Left lung (tissue), 14 donors: ENCODE measurements at places on chromosomes 5 and 9. TPM values are rescaled to one million over a fixed set of nuclear protein-coding genes. Genes with fewer than 3 reads are reported as not detected.
A peak's percentile ranks its signal among the peaks of the same experiment; 100 is the strongest.

GRCh38 chr9:125241863-125242739 is 958 bp upstream of the HSPA5 start:
- no peak for DNase-seq

IRX1 gene
- 4.0 TPM for total RNA-seq

DNA sequence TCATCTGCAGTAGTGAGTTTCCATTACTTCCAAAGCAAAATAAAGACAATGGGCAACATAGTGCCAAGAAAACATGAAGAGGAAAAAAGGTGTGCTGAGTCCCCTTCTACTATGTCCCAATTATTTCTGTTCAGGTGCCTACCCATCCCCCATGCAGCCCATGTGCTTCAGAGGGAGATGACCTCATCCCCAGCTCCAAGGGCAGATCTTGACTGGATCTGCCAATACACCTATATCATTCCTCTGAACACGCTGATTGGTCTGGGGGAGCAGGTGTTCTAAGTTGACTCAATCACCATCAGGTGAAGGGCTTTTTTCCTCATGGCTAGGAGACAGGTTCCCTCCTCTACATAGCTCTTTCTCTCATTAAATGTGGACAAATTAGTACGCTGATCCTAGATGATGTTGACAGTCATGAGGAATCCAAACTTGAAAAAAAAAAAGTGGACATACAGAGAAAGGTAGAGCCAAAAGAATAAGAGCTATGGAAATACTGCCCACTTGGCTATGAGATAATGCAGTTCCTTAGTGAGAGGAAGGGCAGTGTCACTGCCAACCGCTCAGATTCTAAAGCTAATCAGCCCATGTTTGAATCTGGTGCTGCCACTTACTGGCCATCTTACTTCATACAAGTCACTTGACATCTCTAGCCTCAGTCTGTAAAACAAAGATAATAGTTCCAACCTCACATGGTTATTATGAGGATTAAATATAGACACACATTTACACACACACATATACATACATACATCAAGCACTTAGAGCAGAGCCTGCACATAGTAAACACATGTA is 23.1 kb downstream of the PRELID2 start:
- DNase-seq, result no peak

GRCh38 chr5:149415066-149415967 is 36.2 kb upstream of the IL17B start:
- DNase-seq, result no peak

TRAPPC13 gene
- 20.2 TPM for total RNA-seq

SHISAL2B gene
- not detected for total RNA-seq

DNA sequence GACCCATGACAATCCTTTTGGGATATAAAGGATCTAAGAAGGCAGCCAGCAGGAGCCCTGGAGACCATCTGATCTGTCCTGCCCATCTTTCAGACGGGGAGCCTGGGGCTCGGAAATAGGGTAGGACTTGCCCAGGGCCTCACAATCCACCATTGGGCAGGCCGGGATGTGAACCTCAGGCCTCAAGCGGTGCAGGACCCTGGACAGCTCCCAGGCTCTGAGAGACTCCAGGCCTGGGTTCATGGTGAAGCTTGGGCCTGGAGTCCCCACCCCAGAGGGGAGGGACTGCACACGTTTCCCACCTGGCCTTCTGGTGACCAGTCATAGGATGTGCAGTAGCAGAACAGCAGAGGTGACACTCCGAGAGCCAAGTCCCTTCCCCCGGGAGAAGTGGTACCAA is 36.6 kb upstream of the RAPGEF1 start:
- DNase-seq, result peak; percentile 26

DNA sequence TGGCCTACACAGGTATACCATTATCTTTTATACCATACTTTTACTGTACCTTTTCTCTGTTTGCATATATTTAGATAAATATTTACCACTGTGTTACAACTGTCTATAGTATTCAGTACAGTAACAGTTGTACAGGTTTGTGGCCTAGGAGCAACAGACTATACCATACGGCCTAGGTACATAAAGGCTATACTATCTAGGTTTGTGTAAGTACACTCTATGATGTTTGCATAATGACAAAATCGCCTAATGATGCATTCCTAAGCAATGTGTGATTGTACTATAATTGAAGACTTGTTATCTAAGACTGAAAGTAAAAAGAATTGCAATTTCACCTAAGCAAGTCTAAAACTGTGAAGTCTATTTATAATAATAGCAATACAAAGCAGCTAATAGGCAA is 3.9 kb downstream of the C9orf72 start:
- DNase-seq, result no peak

- DNase-seq, result no peak
Measured at GRCh38 chr9:131324736-131325679, 35.5 kb downstream of the PLPP7 start.

DNA sequence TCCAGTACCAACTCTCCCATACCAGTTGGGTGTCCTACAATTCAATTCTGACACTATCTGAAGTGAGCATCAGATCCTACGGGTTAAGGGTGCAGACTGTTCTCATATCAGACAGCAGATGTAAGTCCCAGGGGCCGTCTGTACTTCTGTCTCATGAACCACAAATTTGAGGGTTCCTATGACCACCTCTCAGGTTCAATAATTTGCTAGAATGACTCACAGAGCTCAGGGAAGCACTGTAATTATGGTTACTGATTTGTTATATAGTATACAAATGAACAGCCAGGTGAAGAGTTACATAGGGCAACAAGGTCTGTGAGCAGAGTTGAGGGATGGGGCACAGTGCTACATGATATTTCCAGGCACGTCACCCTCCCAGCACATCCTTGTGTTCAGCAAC is 499.1 kb downstream of the DMAC1 start:
- DNase-seq, result no peak

TSSK1B gene
- total RNA-seq, result 0.23 TPM

DNA sequence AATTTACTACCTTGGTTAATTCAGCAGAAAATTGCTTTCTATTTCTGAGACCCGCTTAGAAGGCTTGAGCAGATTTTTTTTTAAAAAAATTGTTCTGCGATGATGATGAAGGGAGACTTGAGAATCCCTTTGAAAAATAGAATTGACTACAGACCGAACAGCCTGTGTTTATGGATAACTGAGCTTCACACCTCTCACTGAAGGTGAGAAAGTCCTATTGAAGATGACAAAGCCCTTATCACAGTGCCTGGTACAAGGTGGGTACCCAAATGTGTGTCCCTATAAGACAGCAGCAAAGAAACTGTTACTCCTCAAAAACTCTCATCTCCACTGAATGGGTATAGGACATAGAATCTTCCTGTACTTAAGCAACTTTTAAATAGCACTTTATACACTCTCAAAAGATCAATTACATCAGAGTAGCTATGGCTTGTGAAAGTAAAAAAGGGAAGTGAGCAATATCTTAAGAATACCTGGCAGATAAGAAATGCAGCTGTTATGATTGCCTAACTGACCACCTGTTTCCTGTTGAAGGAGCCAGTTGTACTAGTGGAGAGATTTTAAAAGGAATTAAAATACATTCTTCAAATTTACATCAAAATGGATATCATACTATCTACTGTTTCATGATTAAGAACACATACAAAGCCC is 419.7 kb downstream of the CHSY3 start:
- no peak for DNase-seq

DNA sequence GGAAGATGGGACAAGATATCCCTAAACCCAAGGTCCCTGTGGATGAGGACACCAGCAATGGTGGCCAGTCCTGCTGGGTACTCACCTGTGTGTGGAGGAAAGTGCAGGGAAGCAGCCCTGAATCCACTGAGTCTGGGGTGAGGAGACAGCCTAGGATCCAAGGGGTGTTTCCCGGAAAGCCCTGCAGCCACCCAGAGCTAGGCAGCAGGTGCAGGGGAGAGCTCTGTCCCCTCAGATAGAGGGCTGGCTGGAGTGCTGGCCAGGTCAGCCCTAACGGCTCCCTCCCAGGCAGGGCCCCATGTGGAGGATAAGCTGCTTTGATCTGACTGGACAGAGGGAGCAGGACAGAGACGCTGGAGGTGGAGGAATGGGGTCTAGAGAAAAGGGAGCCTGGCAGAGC is 344.7 kb upstream of the IRX4 start:
- no peak for DNase-seq

GRCh38 chr9:132015866-132016265 is 63.8 kb downstream of the MED27 start:
- no peak for DNase-seq

CDH10 gene
- 0.21 TPM for total RNA-seq

GRCh38 chr5:133612249-133612860 is at the start of gene FSTL4:
FSTL4 (minus strand) TSS chr5:133612541.
- peak; percentile 40 for DNase-seq

GRCh38 chr5:72015103-72015548 is 92.1 kb upstream of the MAP1B start:
- peak; percentile 52 for DNase-seq

CTXN3 gene
- not detected for total RNA-seq

- DNase-seq, result no peak
Measured at GRCh38 chr5:111704452-111705085, 52.4 kb downstream of the NREP start.

DNA sequence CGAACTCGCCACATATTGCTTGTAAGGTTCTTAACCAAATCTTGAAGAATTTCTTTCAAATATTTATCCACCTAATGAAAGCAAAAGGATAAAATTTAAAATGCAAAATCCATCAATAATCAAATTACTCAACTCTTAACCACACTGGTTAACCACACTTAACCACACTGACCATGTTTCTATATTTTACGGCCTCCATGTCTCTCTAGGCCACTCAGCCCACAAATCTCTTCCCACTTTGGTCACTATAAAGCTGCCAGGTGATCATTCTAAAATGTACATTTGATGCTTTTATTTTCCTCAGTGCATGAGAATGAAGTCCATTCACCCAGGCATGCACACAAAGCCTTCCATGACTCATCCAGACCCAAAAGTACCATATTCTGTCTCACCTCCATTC is 56.4 kb upstream of the OR2K2 start:
- no peak for DNase-seq

DNA sequence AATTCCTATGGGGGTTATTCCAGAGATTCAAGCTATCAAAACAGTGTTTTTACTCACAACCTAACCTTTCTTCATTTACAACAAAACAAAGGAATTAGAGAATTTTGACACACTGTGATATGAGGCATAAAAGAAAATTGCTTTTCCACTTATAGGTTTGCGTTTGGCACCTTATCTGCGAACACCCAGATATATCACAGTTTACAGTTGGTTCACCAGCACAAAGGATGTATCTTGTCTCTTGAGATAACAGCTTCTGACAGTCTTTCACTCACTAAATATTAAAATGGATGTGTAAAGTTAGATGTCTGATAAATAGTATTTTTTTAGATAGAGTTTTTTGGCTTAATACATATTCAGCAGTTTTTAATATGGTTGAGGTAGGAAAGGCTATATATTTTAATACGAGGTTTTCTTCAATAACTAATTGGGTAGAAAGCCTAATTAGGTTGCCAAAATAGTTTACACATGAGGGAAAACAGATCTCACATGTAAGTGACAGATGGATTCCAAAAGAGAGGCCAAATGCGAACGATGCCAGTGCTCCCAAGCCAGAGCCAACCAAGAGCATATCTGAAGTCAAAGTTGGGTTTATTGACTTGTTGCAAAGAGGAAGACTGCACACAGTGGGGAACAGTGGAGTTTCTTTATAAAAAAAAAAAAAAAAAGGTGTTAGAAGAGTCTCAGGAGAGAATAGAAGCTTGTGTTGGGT is 1495.2 kb downstream of the MAT2B start:
- no peak for DNase-seq

DNA sequence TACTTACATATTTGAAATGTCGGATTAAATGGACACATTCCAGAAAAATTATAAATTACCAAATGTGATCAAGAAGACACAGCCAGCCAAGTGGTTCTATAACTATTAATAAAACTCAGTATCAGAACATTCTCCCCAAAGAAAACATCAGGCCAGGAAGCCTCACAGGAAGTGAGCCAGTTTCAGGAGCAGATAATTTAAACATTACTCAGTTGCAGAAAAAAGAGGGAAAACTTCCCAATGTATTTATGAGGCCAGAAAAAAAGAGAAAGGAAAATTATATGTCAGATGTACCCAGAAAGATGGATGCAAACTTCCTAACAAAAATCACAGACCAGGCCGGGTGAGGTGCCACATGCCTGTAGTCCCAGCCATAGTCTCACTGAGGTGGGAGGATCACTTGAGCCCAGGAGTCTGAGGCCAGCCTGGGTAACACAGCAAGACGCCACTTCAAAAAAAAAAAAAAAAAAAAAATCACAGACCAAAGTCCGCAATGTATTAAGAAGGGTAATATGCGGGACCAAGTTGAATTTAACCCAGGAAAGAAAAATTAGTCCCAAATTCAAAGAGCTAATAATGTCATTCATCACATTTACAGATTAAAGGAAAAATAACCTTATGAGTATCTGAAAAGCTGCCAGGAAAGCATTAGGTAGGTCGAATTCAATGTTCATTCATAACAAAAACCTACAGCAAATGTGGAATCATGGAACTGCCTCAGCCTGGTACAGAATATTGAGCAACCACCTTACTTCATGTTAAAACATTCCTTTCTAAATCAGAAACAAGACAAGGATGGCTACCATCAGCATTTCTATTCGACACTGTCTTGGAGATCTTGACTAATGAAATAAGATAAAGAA is 37.2 kb upstream of the NRARP start:
- no peak for DNase-seq

- DNase-seq, result no peak
Measured at GRCh38 chr9:123478967-123479602, 123.1 kb downstream of the CRB2 start.

DNA sequence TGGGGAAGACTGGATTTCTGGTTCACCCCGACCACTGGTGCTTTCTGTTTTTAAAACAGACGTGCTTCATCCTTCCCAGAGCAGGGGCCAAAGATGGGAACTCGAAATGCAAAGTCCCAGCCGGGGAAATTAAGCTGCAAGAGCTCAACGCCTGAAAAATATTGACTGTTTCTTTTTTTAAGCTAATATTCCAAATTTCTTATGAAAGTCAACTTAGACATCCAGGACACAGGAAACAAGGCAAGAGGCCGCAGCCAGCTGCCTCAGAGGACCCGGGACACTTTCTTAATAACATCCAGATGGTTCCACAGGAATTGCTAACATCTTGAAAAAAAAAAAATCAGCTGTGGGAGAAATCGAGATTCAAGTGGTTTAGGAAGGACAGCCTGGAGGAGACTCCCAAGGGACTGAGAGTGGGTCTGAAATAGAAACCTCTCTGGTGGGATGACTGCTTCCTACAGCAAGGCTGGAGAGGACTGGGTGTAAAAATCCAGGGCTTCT is 144.9 kb downstream of the FGF1 start:
- DNase-seq, result peak; percentile 42

FKTN gene
- 14.9 TPM for total RNA-seq

SPATA6L gene
- total RNA-seq, result 10.1 TPM

- peak; percentile 78 for DNase-seq
Measured at GRCh38 chr9:126500600-126501382, 112.9 kb upstream of the LMX1B start.

- no peak for DNase-seq
Measured at GRCh38 chr9:87657190-87657589, 68.7 kb upstream of the CTSL start.

CATSPER3 gene
- total RNA-seq, result 0.85 TPM

GRCh38 chr5:16784843-16785791 is 151.0 kb downstream of the MYO10 start:
- no peak for DNase-seq
